Transverse colon (tissue), 4 donors: ENCODE measurements at places on chromosomes 7 and 10. TPM values are rescaled to one million over a fixed set of nuclear protein-coding genes. Genes with fewer than 3 reads are reported as not detected.

DNA sequence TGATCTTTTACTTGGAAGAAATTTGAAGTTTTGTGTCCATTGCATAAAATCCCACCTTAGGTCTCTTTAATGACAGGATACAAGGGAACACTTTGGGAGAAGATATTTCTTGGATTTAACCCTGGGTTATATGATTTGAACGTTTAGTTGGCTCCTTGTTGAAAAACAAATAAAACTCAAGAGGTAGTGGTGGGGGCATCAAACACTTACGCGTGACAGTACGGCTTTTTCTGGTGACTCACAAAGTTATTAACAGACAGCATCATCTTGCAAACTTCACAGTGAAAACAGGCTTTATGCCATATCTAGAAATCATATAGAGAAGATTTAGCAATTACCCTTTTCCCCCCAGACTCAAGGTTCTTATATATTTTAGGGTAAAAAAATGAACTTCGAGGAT lies 699 bp downstream of the NRAP start:
- no peaks in the 10 kb centered on the region for H3K36me3 ChIP-seq
- no peak for DNase-seq
- no peak overlapping the region for H3K27ac ChIP-seq
- no peak overlapping the region for H3K4me3 ChIP-seq
- no peaks in the 10 kb centered on the region for H3K4me1 ChIP-seq

GRCh38 chr7:98852826-98853225 lies 17.0 kb downstream of the TMEM130 start:
- DNase-seq: no peak
- no peak overlapping the region for H3K27ac ChIP-seq
- no peaks in the 10 kb centered on the region for H3K36me3 ChIP-seq
- no peak overlapping the region for H3K4me3 ChIP-seq

DNA sequence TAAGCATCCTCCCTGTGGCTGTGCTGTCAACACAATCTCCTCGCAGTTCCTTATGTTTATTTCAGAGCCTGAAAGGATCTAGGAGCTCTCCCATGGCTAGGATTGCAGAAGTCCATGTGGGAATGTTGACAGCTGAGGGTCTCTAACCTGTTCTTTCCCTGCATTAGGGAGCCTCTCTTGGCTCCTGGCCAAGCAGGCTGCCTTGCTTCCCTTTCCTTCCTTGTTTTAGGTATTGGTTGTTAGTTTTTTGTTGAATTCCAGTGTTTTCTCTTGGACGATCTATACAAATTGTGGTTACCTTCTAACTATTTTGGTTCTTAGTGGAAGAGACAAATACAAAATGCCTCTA lies 171.8 kb downstream of the MLLT10 start:
- no peak overlapping the region for H3K27ac ChIP-seq
- H3K27me3 ChIP-seq: no peaks in the 10 kb centered on the region
- H3K36me3 ChIP-seq: no peaks in the 10 kb centered on the region
- no peaks in the 10 kb centered on the region for H3K4me1 ChIP-seq
- DNase-seq: no peak
- H3K4me3 ChIP-seq: no peak overlapping the region

DNA sequence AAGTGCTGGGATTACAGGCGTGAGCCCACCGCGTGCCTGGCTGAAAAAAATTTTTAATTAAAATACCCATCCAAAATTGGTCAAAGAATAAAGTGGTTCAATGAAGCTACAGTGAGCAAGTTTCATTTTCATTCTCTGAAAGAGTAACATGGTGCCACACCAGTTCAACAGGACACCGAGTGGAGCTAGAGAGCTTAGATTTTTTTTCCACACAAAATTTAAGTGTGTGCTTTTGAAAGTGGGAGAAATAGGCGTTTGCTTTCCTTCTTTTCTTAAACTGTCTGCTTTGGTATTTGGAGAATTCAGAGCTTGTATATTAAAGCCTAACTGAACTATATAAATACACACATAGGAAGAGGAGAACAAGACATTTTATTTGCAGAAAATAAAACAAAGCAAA lies 43.4 kb downstream of the BPGM start:
- no peak for DNase-seq
- peak overlapping the region; percentile 34 for H3K4me3 ChIP-seq
- no peaks in the 10 kb centered on the region for H3K27me3 ChIP-seq
- H3K27ac ChIP-seq: peak overlapping the region; percentile 66
- no peaks in the 10 kb centered on the region for H3K36me3 ChIP-seq

Gene EPO
- not detected for total RNA-seq

- H3K4me3 ChIP-seq: no peak overlapping the region
- H3K4me1 ChIP-seq: no peaks in the 10 kb centered on the region
- no peak for DNase-seq
- H3K27me3 ChIP-seq: no peaks in the 10 kb centered on the region
Measured at GRCh38 chr10:12027539-12027938, 15.1 kb downstream of the UPF2 start.

DNA sequence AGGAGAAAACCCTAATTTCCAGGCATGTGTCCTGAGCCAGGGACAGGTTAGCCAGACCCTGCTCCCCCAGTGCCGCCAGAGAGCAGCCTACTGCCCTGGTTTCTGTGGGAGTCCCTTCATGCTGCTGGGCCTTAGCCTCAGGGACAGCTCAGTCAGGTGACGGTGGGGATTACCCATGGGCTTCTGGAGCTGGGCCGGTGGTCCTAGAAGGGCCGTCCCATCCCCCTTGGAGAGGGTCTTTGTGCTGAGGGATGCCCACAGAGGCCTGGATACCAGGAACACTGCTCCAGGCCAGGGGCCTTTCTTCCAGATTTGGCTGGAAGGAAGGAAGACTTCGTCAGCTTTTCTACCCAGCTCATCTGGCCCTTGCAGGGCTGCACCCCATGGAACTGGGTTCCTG lies 71.4 kb upstream of the ZNF722 start:
- peak overlapping the region; percentile 87 for H3K27ac ChIP-seq
- no peak for DNase-seq
- H3K27me3 ChIP-seq: no peaks in the 10 kb centered on the region
- no peak overlapping the region for H3K4me3 ChIP-seq
- peaks cover 4% of the 10 kb centered on the region for H3K4me1 ChIP-seq

Gene UNCX
- total RNA-seq: not detected

Gene HOXA5
- total RNA-seq: 18.3 TPM

- H3K4me3 ChIP-seq: no peak overlapping the region
- no peaks in the 10 kb centered on the region for H3K27me3 ChIP-seq
- H3K27ac ChIP-seq: no peak overlapping the region
- H3K36me3 ChIP-seq: no peaks in the 10 kb centered on the region
Measured at GRCh38 chr10:82888809-82889455, 1013.9 kb downstream of the NRG3 start.

- no peaks in the 10 kb centered on the region for H3K4me1 ChIP-seq
- no peaks in the 10 kb centered on the region for H3K27me3 ChIP-seq
- H3K27ac ChIP-seq: no peak overlapping the region
- DNase-seq: no peak
- no peak overlapping the region for H3K4me3 ChIP-seq
Measured at GRCh38 chr10:112131346-112131745, 52.2 kb downstream of the GPAM start.

- no peak overlapping the region for H3K27ac ChIP-seq
- H3K4me1 ChIP-seq: no peaks in the 10 kb centered on the region
- H3K27me3 ChIP-seq: no peaks in the 10 kb centered on the region
- no peaks in the 10 kb centered on the region for H3K36me3 ChIP-seq
Measured at GRCh38 chr10:99161165-99161564, 74.5 kb downstream of the HPSE2 start.

- no peak for DNase-seq
- H3K4me3 ChIP-seq: no peak overlapping the region
- no peaks in the 10 kb centered on the region for H3K27me3 ChIP-seq
- peaks cover 20% of the 10 kb centered on the region for H3K4me1 ChIP-seq
- no peaks in the 10 kb centered on the region for H3K36me3 ChIP-seq
- H3K27ac ChIP-seq: no peak overlapping the region
Measured at GRCh38 chr7:105306298-105306748, 82.4 kb downstream of the SRPK2 start.

Gene PSMG3
- 26.1 TPM for total RNA-seq

Gene COL1A2
- 47.0 TPM for total RNA-seq

Gene SPDYE9
- total RNA-seq: not detected

DNA sequence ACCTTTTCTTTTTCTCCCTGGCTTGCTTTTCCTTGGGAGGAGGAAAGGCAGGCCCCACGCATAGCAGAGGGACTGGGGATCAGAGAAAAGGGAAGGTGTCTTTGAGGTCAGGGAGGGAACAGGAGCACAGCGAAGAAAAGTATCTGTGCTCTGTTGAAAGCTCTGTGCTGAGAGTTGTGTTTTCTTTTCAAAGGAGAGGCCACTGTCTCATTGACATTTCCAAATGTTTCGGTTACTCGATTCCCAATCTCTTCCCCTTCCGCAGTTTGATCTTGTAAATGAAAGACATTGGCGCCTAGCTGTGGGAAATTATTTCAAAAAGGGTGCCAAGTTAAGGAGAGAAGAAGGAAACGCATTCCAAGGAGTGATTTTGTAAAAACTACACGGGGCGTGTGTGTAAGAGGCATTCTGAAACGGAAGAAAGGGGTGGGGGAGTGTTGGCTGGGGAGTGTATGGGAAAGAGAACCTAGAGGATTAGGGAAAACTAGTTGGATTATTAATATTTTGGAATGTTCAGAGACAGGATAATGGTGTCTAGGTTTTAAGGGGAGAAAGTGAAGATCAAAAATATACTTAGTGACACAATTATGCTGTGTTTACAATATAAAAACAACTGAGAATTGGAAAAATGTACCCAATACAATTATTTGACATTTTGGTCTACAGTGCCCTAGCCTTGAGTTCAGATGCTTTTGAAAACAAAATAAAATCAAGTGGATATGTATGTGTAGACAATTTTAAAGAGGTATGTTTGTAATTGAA lies 708 bp downstream of the KLHDC10 start:
- H3K27me3 ChIP-seq: no peaks in the 10 kb centered on the region
- peak overlapping the region; percentile 92 for H3K4me3 ChIP-seq
- peaks cover 16% of the 10 kb centered on the region for H3K4me1 ChIP-seq
- H3K27ac ChIP-seq: peak overlapping the region; percentile 96
- DNase-seq: no peak

- H3K27ac ChIP-seq: no peak overlapping the region
- H3K4me3 ChIP-seq: no peak overlapping the region
- DNase-seq: no peak
- no peaks in the 10 kb centered on the region for H3K36me3 ChIP-seq
Measured at GRCh38 chr10:44118500-44118899, 266.4 kb downstream of the CXCL12 start.

DNA sequence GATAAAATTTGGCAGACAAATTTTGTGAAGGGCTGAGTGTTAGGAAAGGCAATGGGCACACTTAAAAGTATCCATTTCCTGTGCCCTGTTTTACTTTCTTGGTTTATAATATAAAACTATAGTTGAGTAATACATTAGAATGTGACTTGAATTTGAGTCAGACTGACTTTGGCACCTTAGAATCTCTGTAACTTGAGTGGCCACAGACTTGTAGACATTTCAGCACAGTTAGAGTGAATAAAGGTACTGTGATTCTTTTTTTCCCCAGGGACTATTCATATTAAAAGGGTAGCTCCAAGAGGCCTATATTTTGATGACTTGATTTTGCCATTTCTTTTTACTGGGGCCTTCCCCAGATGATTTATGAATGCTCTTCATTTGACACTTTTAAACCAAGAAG lies 22.4 kb downstream of the GBF1 start:
- H3K4me1 ChIP-seq: peaks cover 32% of the 10 kb centered on the region
- H3K36me3 ChIP-seq: no peaks in the 10 kb centered on the region
- DNase-seq: no peak
- H3K4me3 ChIP-seq: no peak overlapping the region
- H3K27me3 ChIP-seq: no peaks in the 10 kb centered on the region
- H3K27ac ChIP-seq: no peak overlapping the region

DNA sequence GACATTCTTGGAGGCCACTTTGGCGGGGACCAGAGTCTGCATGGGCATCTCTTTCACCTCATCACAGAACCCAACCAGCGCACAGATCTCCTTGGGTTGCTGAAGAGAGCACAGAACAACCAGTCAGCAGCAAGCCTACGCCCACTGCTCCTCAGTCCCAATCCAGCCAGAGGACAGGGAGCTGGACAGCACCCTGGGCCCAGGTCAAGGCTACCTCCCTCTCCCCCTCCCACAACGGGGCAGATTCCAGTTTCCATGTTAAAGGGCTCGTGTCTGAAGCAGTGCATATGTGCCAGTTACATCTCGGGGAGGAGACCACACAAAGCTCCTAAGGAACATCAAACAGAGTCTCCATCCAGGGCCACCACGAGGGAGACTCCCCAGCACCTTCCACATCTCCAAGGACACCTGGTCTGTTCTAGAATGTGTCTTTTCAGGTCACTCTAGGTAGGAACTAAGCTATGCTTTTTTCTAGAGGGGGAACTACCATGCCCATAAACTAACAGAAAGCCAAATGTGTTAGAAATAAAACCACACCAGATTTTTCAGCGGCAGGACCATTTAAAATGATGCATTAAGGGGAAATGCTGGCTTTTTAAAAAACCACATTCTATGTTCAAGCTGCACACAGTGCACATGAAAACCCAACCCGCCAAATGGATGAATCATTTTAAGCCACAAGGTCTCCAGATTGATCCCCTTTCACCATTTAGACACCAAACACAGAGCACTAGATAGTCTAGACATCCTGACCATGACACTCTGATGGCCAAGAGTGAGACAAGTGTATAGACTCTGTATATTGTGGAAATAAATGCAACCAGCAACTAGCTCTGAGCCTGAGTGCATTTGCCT lies 28.9 kb downstream of the PSAP start:
- H3K4me1 ChIP-seq: no peaks in the 10 kb centered on the region
- H3K27me3 ChIP-seq: no peaks in the 10 kb centered on the region
- no peak overlapping the region for H3K4me3 ChIP-seq
- no peak for DNase-seq
- H3K36me3 ChIP-seq: peaks cover 9% of the 10 kb centered on the region

DNA sequence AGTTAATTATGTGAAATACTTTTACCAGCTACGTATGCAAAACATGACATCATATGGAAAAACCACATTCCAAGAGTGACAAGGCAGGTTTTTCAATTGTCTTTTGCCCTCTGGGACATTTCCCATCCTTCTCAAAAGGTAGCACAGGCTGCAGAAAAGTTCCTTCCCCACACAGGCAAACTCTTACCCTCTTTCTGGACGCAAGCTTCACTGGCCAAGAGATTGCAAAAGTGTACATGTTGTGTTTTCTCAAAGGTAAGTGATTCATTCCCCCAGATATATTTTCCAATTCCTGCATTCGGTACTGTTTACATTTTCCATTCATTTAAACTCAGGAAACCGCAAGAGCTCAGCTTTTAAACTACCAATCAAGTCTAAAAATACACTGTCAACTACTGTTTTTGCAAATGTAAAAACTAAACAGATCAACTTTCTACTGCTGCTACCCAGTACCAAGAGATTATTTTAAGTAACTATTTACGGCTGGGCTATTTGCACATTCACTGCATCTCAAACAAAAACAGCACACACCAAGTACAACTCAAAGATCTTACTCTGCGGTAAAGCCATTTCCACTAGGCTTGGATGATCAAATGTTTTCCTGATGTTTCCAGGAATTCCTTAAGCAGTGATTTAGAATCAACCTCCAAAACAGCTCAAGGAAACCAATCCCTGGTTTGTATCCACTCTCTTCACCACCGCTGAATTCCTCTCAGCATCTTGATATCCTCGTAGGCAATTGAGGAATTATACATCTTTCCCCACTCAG lies 233.6 kb upstream of the CCDC6 start:
- H3K4me3 ChIP-seq: no peak overlapping the region
- peaks cover 3% of the 10 kb centered on the region for H3K4me1 ChIP-seq
- no peak for DNase-seq
- no peaks in the 10 kb centered on the region for H3K36me3 ChIP-seq
- H3K27me3 ChIP-seq: no peaks in the 10 kb centered on the region
